T-helper 17 cell (primary cell): ENCODE measurements at places on chromosomes 11 and 22. TPM values are rescaled to one million over a fixed set of nuclear protein-coding genes. Genes with fewer than 3 reads are reported as not detected.

The OR4X1 gene
- not detected for total RNA-seq

The PICALM gene
- total RNA-seq: 122 TPM

The RCOR2 gene
- total RNA-seq: not detected

The MS4A7 gene
- 4.7 TPM for total RNA-seq

DNA sequence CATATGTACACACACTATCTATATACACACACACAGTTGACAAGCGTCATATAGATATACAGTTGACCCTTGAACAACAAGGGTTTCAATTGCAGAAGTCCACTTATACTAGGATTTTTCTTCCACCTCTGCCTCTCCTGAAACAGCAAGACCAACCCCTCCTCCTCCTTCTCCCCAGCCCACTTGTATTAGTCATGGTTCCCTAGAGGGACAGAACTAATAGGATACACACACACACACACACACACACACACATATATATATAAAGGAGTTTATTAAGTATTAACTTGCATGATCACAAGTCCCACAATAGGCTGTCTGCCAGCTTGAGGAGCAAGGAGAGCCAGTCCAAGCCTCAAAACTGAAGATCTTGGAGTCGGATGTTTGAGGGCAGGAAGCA is 92.9 kb downstream of the DHCR7 start:
- no peak overlapping the region for H3K27ac ChIP-seq
- peaks cover 18% of the 10 kb centered on the region for H3K27me3 ChIP-seq
- no peak for DNase-seq
- H3K36me3 ChIP-seq: no peaks in the 10 kb centered on the region
